ENCODE measurements at places on chromosomes 7 and 10.

DNA sequence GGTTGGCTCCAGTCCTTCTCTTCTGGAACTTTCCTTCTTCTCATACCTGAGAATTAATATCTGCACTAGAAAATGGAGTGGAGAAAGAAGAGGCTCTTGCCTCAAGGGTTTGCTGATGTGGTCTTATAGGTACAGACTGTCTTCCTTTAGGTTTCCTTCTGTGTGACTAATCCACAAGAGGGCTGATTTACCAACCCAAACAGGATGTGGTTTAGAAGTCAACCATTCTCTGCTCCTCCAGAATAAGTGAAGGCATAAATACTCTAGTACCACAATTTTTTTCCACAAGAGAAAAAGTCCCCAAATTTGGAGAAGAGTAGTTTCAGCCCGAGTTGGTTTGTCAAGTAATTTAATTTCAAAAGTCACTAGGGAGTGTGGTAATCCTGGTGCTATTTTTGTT is 85.8 kb downstream of the NRP1 start:
- peak; percentile 93 for DNase-seq

DNA sequence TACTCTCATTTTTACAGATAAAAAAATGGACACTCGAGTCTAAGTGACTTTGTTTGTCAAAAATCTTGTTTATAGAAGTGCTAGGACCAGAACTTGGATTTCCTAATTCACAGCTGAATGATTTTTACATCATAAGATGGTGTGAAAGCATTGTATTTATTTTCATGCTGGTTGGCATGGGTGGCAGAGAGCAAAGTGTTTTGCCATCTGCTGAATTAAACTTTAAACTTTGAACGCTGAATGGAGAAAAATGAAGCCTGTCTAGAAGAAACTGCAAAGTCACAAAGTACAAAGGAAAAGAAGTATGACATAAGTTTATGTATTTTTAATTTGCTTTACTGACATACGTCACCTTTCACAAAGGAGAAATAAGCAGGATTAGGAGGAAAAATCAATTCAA is 142.0 kb downstream of the NRBF2 start:
- DNase-seq, result no peak

GRCh38 chr10:97353945-97354344 is 19.4 kb upstream of the FRAT2 start:
- no peak for DNase-seq

- DNase-seq, result peak; percentile 43
These were observed 228.2 kb downstream of the CHRM2 start for GRCh38 chr7:137096607-137097006.

DNA sequence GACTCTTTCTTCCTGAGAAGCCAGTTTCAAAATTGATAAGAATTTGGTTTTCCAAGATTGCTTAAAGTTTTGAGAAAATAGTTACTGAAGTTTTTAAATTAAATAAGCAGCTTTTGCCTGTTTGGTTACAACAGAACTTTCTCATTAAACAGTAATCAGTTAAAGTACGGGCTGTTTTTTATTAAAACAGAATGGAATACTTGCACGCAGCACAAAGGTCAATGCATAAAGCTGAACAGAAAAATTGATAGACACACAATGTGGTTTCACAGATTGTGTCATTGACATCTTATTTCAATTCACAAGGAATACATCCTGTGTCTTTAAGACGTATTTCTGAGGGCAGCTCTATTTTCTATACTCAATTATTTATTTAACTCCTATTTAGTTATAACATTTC is 192.2 kb downstream of the PRKG1 start:
- DNase-seq, result no peak

DNA sequence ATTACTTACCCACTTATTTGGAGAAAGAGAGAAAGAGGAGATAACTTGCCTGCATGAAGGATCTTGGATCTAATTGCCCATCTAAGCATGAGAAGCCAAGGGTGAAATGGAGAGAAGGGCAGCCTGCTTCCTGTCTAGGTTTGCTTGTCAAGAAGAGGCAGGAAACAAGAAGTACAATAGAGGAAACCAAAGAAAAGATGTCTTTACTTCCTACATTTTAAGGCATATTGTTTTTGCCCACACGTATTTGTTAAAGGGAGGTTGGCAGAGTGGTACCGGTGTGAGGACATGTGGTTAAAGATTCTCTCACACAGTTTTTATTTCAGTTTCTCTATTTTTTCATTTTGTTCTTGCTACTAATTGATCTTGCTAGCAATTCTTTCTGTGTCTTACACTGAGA is 6.0 kb upstream of the TAS2R38 start:
- no peak for DNase-seq

- DNase-seq, result peak; percentile 36
These were observed 313.9 kb upstream of the ZNF32 start for GRCh38 chr10:43962346-43963191.

DNA sequence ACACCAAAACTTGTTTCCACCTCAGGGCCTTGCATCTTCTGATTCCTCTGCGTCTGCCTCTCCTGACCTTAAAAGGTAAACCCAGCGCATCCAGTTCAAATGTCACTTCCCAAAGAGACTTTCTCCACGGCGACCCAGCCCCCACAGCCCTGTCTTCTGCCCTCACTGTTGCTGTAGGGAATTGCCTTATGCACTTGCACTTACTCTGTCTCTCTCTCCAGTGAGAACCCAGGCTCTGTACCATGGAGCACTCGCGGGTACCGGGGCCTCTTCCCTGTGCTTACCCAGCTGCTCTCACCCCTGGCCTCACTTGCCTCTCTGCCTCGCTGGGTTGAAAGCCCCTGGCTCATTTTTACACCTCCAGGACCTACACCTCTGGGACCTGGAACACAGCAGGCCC is 48.4 kb downstream of the AOC1 start:
- DNase-seq, result no peak
